ENCODE measurements at places on chromosomes 4 and X. TPM values are rescaled to one million over a fixed set of nuclear protein-coding genes. Genes with fewer than 3 reads are reported as not detected.

The ENOX2 gene
- 7.7 TPM for total RNA-seq

DNA sequence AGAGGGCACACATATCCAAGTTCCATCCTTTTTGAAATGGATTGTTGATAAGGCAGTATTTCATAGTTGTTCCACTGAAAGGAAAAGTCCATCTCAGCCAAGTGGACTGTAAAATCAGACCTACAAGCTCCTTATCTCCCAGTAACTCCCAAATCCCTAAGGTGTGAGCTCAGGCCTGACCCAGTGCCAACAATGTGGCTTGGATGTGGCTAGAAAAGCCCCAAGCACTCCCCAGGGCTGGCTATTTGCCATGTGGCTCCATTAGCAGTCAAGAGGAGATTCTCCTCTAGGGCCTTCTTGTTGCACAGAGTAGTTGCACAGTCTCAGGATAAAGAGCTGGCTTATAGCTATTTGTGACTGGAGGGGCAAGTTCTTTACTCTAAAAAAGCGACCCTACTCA is 25.0 kb upstream of the DGKK start:
- no peak for DNase-seq

DNA sequence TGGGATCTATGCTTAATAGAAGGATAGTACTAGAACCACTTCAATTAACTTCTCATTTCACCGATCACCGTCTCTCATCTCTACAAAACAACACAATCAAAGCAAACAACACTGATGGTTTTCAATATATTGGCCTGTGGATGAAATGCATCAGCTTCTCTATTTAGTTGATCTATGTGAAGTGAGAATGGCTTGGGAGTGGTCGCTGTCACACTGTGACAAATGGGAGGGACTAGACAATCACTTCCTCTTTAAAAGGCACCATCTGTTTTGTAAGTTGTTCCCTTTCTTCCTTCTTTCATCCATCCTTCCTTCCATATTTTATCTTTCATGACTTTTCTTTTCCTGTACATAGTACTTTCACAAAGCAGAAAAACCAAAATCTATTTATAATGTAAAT is 23.9 kb upstream of the NWD2 start:
- DNase-seq: no peak

The SPANXB1 gene
- not detected for total RNA-seq

The SSX2B gene
- not detected for total RNA-seq
